HCT116 (cell line): ENCODE measurements at places on chromosomes 3 and 15.

DNA sequence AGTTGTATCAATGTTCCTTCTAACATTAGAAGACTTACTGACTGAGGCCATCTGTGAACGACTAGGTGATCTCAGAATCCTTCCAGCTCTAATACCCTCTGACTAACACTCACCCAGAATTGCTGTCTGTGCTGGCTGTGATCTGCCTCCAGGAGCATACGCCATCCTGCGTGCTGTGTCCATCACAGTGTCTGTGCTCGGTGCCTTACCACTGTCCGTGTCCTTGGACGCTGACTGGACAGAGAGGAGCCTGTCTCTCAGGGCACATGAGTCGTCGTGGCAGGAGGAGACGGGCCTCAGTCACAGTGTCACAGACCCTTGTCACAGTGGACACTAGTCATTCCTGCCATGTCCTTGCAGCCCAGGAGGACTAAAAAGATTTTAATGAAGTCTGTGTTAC is 83.1 kb downstream of the LMLN start:
- no peaks in the 10 kb centered on the region for H3K27me3 ChIP-seq
- H3K27ac ChIP-seq, result no peak overlapping the region
- H3K4me3 ChIP-seq, result no peak overlapping the region
- no peaks in the 10 kb centered on the region for H3K36me3 ChIP-seq
- no peaks in the 10 kb centered on the region for H3K4me1 ChIP-seq
- no peak for DNase-seq

DNA sequence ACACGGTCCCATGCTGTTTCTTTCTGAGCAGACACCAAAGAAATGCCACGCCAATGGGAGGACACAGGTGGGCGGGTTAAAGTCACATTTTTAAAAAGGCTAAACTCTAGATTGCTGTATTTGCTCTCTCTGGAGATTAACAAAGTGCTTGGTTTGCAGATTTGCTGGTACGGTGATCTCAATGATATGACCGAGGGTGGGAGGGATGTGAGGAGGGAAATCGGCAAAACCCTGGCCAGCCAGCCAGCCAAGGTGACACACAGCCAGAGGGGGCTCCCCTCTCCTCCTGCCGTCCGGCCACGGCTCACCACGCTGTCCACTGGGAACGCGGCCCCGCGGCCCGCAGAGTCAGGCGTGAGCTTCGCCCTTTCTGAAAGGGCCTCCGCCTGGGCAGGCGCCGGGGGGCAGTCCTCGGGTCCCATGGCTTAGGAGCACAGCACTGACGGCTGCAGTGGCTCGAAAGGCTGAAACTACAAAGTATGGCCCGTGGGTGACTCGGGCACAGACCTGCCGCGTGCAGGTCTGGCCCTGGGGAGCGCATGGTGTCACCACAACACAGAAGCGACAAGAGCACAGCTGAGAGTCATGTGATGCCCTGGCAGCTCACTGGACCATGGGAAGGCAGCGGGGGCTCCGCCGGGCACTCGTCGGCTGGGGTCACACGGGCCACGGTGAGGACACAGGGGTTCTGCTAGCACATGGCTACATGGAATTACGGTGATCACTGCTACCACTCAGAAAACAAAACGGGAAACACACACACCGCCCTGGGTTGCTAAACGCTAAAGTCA is 57.8 kb upstream of the RPL32 start:
- no peak overlapping the region for H3K4me3 ChIP-seq
- no peaks in the 10 kb centered on the region for H3K27me3 ChIP-seq
- peaks cover 2% of the 10 kb centered on the region; the same call in 1 of the 2 replicates for H3K36me3 ChIP-seq
- no peak overlapping the region for H3K27ac ChIP-seq
- no peaks in the 10 kb centered on the region for H3K4me1 ChIP-seq
- DNase-seq, result no peak

GRCh38 chr3:52038227-52038626 is 18.1 kb downstream of the DUSP7 start:
- no peak overlapping the region for H3K27ac ChIP-seq
- no peak for DNase-seq
- peaks cover 11% of the 10 kb centered on the region; the same call in 1 of the 2 replicates for H3K4me1 ChIP-seq
- H3K27me3 ChIP-seq, result no peaks in the 10 kb centered on the region
- no peaks in the 10 kb centered on the region for H3K36me3 ChIP-seq

DNA sequence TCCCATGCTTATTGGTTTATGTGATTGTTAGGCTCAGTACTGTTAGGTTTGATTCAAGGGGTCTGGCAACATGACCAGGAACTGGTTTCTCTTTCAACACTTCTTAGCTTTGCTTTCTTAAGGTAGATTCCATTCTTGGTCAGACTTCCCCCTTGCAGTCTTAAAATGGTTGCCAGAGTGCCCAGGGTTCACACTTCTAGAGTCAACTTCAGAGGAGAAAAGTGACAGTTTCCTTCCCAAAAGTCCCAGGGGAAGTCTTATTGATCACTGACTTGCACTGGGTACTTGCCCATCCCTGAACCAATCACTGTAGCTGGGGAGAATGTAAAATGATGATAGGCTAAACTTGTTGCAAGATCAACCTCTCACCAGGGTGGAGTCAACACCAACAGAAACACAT is 14.1 kb downstream of the MGLL start:
- no peak overlapping the region for H3K4me3 ChIP-seq
- peaks cover 20% of the 10 kb centered on the region for H3K4me1 ChIP-seq
- no peaks in the 10 kb centered on the region for H3K36me3 ChIP-seq
- no peak overlapping the region for H3K27ac ChIP-seq
- DNase-seq, result no peak
- no peaks in the 10 kb centered on the region for H3K27me3 ChIP-seq

DNA sequence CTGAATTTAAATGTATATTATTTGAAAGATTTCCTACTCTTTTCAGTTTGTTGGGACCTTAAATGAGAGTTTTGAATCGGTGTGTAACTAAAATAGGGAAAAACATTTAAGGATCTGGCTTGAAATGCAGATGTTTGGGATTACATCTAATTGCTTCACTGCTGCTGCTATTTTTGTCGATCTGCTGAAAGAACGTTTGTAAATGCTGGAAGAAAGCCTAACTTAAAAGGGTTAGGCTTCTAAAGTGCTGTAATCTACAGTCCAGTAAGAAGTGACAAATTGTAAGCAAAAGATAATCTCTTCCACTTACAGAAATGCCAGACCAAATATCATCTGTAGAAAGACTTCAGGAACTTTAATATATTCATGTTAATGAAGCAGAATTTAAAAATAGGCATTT is 691.6 kb downstream of the ZNF385D start:
- no peak overlapping the region for H3K27ac ChIP-seq
- no peak overlapping the region for H3K4me3 ChIP-seq
- H3K4me1 ChIP-seq, result no peaks in the 10 kb centered on the region
- DNase-seq, result no peak
- no peaks in the 10 kb centered on the region for H3K36me3 ChIP-seq
- no peaks in the 10 kb centered on the region for H3K27me3 ChIP-seq

DNA sequence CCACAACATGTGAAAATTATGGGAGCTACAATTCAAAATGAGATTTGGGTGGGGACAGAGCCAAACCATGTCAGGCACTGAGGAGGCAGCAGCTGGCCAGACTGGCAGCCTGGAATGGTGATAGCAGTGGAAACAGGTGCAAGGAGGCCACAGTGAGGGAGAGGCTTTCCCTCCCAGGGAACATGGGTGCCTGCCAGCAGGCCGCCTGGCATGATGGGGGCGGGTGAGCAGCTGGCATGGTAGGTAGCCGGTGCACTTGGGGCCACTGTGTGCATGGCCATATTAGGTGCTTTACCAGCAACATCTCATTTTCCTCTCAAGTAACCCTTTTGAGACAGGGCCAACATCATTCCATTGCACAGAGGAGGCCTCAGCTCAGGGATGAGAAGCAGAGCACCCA is 18.3 kb upstream of the MRPS22 start:
- no peaks in the 10 kb centered on the region for H3K36me3 ChIP-seq
- no peak for DNase-seq
- peaks cover 44% of the 10 kb centered on the region for H3K4me1 ChIP-seq
- peak overlapping the region; percentile 29; the same call in 1 of the 2 replicates for H3K27ac ChIP-seq
- no peaks in the 10 kb centered on the region for H3K27me3 ChIP-seq
- no peak overlapping the region for H3K4me3 ChIP-seq

GRCh38 chr3:16817197-16817596 is 67.6 kb upstream of the PLCL2 start:
- no peaks in the 10 kb centered on the region for H3K27me3 ChIP-seq
- DNase-seq, result no peak
- H3K27ac ChIP-seq, result no peak overlapping the region
- H3K36me3 ChIP-seq, result no peaks in the 10 kb centered on the region
- H3K4me3 ChIP-seq, result no peak overlapping the region
